Cortex of kidney (tissue), 1 donor: ENCODE measurements at places on chromosomes 3 and 15.

DNA sequence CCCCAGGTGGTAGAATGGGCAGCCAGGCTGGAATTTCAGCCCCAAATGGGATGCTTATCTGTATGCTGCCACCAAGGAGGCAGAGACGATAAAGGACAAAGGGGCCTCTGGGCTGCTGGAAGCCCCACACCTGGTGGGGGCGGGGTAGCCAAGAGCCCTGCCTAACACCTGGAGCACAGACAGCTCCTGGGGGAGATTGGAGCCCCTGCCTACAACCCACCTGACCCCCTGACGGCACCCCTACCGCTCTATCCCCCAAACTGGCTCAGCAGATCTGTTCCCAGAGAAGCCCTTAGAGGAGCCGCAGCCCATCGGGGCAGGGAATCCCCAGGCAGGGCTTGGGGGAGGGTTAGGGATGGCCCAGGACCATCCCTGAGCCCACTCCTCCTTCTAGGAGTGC is 15.8 kb upstream of the SEMA3F start:
- DNase-seq = no peak

DNA sequence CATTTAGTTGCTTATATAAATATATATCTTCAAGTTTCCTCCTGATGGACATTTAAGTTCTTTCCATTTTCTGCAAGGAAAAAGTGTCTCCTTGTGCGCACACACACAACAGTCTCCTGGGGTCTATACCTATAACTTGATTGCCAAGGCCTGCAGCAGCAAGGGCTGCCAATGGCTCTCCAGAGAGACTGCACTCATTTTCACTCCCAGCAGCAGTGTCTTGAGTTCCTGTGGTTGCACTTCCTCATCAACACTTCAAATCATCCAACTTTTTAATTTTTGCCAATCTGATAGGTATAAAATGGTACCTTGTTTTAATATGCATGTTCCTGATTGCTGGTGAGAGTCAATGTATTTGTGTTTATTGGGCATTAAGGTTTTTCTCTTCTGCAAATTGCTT is 23.1 kb downstream of the TNFAIP8L3 start:
- no peak for DNase-seq

DNA sequence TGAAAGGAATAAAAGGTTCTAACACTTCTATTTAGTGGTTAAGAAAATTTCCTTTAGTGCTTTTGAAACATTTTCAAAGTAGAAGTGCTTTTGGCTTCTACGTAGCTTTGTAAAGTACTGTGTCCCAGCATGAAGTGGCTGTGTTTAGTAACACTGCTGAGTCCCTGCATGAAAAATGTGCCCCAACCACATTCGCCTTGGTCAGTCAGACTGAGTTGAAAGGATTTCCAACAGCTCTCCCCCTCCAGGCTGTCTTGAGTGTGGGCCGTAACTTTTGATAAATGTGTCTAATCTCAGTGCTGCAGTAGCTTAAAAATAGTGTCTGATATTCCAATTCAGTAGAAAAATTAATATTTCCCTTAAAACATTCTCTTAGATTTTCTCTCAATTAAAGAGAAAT is 115.0 kb downstream of the NR1D2 start:
- DNase-seq = no peak

DNA sequence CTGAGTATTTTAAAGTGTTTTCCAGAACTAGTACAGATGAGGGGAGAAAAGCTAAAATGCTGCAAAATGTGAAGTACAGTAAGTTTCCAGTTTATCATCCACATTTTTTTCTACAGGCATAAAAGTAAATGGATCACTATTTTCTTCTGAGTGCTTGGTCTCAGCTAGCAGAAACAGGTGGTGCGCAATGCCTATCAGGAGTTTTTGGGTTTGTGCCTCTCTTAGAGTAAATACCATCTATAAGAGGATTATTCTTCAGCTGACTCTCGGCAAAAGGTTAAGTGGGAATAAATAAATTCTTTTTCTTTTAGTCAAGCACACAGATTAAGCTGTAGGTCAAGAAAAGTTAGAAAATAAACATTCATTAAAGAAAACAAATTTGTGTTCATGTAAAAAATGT is 1027.7 kb downstream of the PLOD2 start:
- DNase-seq = no peak

GRCh38 chr3:120673116-120673515 is 8.9 kb downstream of the HGD start:
- DNase-seq = no peak
